ENCODE measurements at places on chromosomes 3 and 15.

DNA sequence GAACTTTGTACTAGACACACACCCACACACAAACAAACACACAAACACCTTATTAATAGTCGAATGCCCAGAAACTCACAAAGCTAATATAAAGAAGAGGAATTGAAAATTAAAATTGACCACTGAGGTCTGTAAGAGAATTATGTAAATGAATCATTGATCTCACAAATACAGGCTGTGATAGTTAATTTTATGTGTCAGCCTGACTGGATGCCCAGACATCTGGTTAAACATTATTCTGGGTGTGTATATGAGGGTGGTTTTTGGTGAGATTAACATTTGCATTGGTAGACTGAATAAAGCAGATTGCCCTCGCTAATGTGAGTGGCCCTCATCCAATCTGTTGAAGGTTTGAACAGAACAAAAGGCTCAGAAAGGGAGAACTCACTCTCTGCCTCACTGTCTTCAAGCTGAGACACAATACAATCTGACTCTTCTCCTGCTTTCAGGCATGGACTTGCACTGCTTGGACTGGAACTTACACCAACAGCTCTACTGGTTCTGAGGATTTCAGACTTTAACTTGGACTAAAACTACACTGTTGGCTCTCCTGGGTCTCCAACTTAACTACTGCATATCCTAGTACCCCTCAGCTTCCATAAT is 199.4 kb upstream of the TTC14 start:
- no peak for DNase-seq

GRCh38 chr3:173983343-173983742 is 585.8 kb downstream of the NLGN1 start:
- no peak for DNase-seq

GRCh38 chr15:87703327-87704111 is 553.0 kb downstream of the NTRK3 start:
- DNase-seq, result no peak

DNA sequence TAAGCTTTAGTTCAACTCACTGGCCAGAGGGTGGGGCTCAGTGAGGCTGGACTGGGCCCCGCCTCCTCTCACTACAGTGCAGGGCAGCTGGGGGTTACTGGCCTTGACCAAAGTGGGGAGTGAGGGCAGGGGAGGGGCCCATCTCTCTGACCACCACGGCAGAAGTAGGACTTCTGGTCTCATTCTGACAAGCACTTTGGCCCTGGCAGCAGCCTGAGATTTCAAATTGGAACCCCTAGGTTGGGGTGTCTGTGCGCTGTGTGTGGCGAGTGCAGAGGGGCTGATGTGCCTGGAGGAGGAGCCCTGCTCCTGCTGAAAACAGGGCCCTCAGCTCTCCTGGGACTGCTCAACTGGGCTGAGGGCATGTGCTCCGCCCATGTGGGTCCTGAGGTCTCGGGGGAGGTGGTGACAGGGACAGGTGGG is 60.3 kb upstream of the RPL32 start:
- no peak for DNase-seq

DNA sequence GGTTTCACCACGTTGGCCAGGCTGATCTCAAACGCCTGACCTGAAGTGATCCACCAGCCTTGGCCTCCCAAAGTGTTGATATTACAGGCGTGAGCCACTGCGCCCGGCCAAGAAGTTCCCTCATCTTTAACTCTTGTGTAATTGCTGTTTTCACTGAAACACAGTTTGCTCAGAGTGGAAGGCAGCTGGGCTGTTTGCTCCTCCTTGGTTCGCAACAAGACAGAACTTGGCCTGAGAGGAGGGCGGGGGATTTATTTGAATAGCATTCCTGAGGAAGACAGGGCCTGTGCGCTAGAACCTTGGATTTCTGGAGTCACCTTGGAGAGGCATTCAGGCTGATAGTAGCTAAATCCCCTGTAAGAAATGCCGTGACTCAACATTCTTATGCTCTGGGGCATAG is 226.7 kb upstream of the MCTP2 start:
- DNase-seq, result no peak

DNA sequence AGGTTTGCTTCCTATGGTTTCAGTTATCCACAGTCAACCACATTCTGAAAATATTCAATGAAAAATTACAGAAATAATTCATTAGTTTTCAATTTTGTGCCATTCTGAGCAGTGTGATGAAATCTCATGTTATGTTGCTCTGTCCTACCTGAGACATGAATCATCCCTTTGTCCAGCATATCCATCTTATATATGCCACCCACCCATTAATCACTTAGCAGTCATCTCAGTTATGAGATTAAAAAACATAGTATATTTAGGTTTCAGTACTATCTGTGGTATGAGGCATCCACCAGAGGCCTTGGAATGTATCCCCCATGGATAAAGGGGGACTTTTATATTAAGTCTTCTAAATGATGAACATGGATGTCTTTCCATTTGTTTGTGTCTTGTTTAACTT is 64.7 kb upstream of the PROK2 start:
- DNase-seq, result no peak

DNA sequence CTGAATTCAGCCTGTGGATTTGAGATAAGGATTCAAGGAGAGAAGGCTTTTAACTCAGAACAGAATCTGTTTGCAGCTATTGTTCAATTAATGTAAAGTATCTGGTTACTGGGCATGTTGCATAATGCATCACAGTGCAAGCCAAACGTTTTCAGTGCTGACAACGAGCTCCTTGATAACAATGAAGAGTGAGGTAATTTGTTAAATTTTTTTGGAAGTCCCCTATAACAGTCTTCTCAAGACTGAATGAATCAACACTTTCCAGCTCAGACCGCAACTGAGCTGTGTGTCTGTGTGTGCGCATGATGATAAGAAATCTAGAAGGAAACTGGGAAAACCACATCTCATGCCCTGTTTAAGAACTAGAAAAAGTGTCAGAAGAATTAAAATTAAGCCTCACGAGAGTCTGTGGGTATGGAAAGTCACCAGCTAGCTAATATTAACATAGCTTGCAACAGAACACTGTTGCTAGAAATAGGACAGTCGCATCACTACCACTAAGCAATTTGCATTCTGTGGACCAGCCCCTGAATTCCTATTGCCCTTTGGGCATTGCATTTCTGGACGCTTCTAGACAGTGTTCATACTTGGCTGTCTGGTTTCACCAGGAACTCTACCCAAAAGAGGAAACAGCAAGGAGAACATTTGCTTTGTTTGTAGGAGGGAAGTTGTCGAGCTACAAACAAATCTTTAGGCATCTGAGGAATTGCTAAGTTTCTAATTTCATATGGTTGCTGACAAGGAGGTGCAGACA is 43.7 kb upstream of the ATP2C1 start:
- no peak for DNase-seq

DNA sequence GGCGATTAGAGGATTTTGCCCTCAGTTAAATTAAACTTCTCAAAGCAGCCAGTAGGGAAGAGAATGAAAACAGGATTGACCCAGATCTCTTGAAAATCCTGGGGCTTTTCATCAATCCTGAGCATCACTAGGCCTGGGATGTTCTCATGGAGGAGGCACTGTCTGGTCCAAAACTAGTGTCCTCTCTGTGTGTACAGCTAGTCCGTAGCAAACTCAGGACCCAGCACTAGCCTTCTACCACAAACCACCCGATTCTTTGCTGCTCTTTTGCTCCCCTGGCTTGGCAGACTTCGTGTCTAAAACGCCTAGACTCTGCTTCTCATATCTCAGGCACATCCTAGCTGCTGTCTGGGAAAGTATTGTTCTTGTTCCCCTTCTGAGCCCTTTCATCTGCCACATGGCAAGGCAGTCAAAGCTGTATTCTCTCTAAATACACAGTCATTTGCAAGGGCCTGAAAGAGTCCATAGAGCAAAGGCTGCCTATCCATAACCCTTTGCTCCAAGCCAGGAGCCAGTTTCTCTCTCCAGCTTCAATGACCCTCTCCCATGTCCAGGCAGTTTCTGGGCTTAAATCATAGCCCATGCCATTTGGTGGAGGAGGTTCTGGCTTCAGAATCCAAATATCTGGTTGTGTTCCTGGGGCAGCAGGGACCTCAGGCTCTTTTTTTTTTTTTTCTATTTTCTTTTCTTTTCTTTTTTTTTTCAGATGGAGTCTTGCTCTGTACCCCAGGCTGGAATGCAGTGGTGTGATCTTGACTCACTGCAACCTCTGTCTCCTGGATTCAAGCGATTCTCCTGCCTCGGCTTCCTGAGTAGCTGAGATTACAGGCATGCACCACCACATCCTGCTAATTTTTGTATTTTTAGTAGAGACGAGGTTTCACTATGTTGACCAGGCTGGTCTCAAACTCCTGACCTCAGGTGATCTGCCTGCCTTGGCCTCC is 52.4 kb downstream of the CDC25A start:
- no peak for DNase-seq

DNA sequence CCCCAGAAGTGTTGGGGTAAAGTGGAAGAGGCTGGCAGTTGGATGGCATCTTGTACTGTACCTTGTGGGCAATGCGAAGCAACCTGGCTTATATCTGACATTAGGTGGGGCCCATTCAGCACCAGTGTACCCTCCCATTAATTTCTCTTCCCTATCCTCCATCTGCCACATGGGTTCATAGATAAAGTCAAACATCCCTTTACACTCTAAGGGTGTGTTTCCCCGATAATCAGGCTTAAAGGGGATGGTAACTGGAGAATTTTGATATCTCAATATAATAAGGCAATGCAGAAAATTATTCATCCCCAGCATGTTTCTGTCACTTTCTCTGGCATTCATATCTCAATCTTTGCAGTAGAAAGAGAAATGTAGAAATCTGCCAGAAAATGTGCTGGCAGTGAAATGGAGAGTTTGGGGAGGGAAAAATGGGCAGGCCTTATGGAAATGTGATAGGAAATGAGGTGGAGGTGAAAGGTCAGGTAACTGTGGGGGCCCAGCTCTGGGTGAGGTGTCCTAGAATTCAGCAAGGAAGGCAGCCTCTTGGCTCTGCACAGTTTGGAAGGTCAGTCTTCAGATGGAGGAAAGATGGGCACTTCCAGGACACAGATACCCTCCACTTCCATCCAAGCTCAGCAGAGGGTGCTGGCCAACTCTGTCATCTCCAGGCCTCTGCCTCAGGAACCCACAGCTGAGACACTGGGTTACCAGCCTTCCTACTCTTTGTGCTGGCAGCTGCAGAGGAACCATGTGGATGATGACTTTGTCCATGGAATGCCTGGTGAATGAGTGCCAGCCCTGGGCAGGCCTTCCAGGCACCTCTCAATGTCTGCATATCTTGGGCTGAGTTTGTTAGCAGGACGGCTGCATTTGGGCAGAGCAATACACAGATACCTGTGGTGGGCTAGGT is 325.9 kb upstream of the CTDSPL start:
- no peak for DNase-seq

GRCh38 chr3:162586591-162586990 is 1090.0 kb downstream of the OTOL1 start:
- DNase-seq, result no peak

- DNase-seq, result no peak
These were observed 5.2 kb downstream of the MEIS2 start for GRCh38 chr15:37094915-37095711.

DNA sequence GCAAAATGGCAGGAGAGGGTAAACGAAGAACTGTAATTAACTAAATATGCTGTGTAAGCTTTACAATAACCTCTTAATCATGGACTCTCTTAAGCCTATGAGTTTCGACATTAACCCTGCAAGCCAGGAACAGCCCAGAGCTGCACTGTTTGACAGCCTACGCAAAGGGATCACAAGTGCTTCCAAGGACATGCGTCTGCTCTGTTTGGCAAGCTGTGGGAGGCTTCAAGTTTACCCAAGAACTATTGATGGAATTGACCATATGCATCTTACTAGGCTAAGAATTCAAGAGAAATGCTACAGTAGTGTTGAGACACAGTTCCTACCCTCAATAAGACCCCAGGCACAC is 66.0 kb downstream of the PDZRN3 start:
- no peak for DNase-seq

- no peak for DNase-seq
These were observed 25.8 kb upstream of the PLA2G4E start for GRCh38 chr15:42046597-42046996.

DNA sequence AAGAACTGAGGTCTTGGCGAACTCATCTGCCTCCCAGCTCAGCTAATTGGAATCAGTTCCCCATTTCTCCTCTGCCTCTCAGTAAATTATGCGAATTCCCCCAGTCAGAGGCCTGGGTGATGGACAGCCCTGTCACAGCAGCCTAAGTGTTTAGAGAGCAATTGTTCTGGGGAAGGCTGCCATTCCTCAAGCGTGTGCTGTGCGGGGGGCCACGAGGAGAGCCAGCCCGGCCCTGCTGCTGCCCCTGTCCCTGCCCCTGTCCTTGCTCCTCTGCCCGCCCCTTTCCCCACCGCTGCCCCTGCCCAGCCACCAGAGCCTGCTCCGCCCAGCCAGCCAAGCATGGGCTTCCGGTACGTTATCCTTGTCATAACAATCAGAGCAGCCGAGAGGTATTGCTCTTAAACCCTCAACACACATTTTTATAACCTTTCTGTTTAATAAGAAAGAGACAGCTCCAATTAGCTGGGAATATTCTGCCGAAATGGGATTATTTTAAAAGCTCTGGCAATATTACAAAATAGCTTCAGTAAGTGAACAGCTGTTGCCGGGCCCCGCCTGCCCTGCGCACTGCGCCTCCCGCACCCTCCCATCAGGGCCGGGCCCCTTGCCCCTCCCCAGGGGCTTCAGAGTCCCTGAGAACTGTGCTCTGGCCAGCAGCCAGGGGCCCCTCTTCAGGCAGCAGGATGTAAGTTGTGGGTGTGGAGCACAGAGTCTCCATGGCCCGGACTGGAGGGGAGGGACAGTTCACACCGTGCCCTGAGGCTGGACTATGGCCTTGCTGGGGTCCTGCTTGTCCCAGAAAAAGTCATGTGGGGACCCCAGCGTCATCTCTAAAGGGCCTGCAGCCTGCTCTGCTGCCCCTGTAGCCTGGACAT is 12.4 kb upstream of the CACNA2D2 start:
- no peak for DNase-seq
